Stimulated activated CD4-positive, alpha-beta T cell treated with anti-CD3 and anti-CD28 coated beads, TNF-alpha, amount 100 ng/mL, for 48 hours (primary cell): ENCODE measurements at places on chromosomes 1 and 21.

DNA sequence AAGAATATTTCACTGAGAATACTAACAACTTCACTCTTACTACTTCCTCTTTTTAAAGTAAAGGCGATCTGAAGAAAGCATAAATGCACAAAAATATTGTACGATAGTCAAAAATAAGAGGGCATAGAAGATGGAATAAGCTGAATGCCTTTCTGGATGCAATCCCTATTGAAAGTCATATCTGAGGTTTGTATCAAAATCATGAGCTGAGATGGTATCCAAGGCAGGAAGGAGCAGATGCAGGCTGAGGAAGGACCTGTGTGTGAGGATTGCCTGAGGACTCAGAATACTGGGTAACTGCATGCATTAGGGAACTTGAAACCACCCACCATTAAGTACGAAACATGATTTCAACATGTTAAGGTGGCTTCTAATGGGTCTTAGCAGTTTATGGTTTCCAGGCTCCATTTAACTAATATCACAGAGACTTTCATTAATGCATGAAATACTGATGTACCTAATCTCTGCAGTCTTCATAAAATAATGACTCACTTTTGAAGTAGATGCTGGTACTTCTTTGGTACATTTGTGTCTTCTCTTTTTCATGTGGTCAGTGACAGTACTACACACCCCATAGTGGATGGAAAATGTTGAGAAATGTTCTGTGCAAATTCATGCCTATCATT, 29.6 kb upstream of the RGS1 start:
- DNase-seq, result no peak

GRCh38 chr1:227766015-227766634, 30.9 kb downstream of the SNAP47 start:
- peak; percentile 39 for DNase-seq

DNA sequence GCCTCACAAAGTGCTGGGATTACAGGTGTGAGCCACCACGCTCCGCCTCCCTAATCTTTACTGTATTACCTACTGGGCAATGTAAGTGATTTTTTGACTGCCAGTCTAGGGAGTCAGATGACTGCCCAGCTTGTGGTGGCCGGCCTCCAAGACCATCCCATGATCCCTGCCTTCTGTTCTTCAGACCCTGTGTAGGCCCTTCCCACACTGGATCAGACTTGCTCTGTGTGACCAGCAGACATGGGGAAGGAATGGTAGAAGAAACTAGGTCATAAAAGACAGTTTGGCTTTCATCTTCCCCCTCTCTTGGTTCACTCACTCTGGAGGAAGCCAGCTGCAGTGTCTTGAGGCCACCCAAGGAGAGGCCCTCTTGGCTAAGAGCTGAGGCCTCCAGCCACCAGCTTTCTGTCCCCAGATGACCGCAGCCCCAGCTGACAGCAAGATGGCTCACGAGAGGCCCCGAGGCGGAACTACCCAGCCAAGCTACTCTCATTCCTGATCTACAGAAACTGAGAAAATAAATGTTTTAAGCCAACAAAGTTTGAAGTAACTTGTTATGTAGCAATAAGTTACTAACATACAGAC, 14.5 kb upstream of the CBR3 start:
- no peak for DNase-seq

GRCh38 chr1:232344791-232345399, 285.0 kb downstream of the SIPA1L2 start:
- no peak for DNase-seq

- no peak for DNase-seq
Observed at GRCh38 chr1:84406346-84406861, 8.1 kb downstream of the DNASE2B start.

DNA sequence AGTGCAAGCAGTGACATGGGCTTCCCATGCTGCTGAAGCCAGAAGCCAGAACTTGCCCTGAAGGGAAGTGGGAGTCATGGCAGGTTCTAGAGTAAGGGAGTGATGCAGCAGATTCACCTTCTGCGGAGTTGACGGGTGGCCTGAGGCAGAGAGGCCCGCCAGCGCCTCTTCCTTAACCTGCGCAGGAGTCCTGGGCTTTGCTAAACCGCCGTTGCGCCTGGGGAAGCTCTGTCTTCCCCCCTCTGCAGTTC, 67.3 kb downstream of the OBSCN start:
- DNase-seq, result peak; percentile 8

- DNase-seq, result no peak
Observed at GRCh38 chr1:167676916-167677848, 44.6 kb upstream of the MPZL1 start.

GRCh38 chr1:34879230-34879629, 19.7 kb upstream of the SMIM12 start:
- DNase-seq, result no peak

DNA sequence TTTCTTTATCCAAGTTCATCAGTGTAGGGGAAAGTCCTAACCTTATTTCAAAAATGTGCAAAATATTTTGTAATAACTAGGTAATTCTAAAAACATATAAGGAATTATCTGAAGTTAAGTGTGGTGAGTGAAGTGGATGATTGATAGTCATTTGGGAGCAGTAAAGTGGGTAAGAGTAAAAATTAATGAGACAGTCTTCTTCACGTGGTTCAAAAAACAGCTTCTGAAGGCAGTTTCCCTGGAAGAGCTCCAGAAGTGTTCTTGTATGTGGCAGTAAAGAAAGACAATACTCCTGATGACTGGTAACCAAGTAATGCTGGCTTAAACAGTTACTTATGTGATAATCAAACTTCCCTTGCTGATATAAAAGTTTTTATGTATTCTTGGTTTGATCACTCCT, 50.3 kb downstream of the LEPR start:
- no peak for DNase-seq

GRCh38 chr1:15866721-15867201, 19.3 kb downstream of the SPEN start:
- no peak for DNase-seq

DNA sequence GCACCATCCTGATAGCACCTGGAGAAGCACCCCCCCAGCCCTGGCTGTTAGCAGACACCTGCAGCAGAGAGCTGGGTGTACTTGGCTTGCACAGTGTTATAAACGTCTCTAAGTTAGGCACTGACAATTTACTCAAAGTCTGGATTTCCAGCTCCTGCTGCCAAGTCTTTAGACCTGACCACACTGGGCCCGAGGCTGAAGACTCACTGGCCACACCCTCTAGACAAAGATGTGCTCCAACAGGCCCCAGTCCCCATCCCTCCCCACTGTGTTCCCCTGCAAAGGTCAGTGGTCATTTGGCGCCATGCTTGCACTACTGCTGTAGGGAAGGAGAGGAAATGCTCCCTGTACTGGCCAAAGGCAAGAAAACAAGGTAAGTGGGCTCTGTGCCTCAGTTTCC, 31.1 kb downstream of the PADI6 start:
- DNase-seq, result no peak

DNA sequence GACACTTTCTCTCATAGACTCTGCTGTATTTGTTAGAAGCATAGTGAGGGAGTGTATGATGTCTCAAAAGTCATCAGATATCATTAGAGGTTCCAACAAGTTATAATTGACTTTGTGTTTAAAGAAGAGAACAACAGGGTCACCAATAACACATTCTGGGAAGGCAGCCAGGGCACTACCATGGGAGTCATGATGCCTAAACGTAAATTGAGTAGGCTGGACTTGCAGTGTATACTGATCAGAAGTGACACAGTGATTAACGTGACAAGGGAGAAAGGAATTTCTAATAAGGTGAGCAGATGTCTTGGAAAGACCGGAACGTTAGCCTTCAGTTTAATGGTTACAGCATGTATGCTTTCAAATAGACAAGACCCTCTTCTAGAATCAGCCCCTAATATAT, 973.2 kb downstream of the NCAM2 start:
- DNase-seq, result no peak

- DNase-seq, result no peak
Observed at GRCh38 chr1:61375082-61375880, 292.9 kb downstream of the NFIA start.

DNA sequence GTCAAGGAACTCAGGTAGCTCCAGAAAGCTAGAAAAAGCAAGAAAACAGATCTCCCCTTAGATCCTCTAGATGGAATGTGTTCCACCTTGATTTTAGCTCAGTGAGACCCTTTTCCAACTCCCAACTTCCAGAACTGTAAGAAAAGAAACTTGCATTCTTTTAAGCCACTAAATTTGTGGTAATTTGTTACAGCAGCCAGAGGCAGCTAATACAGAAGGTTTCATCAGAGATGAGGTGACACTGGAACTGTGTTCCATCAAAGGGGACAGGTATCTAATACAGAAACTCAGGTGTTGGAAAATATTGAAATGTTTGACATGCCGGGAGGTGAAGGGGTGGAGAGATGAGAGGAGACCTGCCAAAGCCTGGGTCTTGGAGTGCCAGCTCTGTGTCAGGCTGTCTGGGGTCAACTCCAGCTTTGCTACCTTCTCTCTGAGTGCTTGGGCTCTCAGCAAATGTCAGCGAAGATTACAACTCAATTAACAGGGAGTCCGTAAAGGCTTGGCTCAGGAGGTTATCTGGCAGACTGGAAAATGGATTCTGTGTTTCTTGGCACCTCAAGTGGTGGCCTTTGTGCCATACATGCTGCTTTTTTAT, 71.3 kb downstream of the PLPP3 start:
- DNase-seq, result no peak

DNA sequence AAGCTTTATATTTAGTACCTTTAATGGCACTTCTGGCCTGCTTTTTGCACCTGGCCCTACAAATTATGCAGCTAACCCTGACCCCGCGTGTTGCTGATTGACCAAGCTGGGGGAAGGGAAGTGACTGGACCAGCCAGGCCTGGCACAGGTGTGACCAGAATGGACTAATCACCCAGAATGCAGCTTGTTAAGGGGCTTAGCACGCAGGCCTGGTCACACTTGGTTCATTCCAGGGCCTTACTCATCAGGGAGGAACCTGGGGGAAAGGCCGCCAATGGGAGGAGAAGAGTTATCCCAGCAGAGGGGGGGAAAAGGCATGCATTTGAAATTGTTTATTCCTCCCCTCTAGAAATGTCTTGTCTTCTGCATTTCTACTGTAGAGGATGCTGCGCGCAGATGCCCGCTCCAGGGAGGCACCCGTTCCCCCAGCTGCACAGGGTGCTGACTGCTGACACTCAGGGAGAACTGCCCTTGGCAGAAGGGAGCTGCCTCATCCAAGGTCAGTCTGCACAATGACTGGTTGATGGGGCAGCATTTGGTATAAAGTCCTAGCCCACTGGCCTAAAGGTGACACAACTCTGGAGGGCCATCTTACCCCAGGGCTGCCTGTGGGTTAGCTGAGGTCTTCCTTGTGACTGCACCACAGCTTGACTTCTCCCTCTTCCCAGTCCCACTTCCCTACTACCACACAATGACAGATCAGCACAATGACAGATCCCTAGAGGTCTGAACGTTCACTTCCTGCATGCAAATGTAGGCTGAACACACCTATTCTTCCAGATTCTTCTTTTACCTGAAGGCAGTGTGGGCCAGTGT, 29.0 kb downstream of the DHCR24 start:
- no peak for DNase-seq

DNA sequence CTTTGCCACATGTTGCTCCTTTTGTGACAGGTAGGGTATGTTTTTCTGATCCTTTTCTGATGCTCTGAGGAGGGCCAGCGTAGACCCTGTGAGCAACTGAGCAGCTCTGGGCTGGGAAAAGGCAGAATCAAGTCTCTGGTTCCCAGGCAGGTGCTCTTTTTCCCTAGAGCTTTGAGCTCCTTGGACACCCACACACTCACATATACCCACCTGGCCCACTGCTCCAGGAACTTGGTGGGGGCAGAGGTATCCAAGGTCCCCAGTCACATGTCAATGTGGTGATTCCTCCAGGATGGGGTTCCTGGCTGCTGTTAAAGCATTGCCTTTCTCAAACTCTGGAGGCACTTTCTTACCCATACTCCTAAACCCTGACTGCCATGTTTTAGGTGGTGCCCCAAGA, 5.4 kb downstream of the CD2 start:
- no peak for DNase-seq

DNA sequence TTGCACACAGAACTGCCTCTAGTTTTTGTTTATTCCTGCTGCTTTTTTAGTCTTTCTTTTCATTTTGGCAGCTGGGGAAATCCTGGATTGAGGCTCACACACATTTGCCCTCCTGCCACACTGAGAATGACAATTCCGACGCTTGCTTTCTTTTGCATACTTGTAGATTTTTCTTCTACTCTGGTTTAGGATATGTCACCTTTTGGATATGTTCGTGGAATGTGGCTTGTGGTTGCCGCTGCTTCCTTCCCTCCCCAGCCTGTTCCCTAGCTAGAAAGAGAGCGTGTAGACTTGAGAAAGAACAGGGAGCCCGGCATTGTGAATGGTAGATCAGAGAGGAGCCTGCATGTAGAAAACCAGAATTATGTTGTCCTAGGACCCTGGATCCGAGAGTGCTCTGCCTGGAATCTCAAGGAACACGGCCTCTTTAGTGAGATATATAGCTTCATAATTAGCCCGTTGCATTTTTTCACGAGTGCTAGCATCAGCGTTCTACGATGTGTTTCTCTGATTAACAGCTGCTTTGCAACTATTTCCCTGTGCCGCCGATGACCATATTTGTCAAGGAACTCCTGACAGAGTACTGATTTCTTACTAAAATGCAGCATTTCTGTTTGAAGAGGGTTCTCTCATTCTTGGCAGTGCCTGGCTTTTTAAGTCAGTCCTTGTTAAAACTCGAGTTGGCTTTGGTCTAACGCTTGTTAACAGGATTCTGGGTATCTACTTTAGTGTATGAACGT, 56.2 kb downstream of the PEX14 start:
- no peak for DNase-seq

GRCh38 chr1:29222686-29223085, 8.0 kb downstream of the MECR start:
- DNase-seq, result no peak

- no peak for DNase-seq
Observed at GRCh38 chr1:52920791-52921291, 699 bp downstream of the ECHDC2 start.

DNA sequence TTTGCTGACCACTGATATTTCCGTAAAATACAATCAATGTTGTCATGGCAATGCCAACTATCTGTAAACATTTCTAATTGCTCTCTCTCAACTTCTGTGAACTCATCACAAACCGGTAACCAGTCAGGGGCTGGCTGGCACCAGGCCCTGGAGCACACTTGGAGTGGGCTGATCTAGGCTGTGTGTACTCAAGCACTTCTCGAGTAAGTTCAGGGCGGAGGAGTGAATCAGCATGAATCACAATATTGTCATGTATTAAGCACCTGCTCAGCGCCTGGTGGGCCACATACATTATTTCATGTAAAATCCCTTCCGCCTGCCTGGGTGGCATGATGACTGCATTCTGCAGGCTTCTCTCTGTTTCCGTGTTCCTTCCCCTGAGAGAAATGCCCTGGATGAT, 212.4 kb downstream of the FOXD2 start:
- no peak for DNase-seq

GRCh38 chr21:18725653-18726052, 322.1 kb upstream of the TMPRSS15 start:
- no peak for DNase-seq

GRCh38 chr1:246647113-246647512, 77.1 kb upstream of the SCCPDH start:
- no peak for DNase-seq

DNA sequence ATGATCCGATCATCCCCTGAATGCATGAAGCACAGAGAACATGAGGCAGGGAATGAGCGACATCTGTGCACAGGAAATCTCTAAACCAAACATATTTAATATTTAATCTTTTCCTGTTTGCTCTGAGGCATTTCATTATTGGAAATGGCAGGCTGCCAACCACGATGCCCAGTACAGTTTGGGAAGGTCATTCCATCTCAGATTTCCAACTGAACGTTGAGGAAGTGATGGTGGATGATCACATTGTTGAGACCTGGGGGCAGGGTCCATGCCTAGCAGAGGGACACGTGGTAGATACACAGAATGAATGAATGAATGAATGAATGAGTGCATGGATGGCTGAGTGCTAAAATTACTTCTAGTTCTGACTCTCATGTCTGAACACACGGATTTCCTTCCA, 15.9 kb upstream of the FASLG start:
- DNase-seq, result no peak
